ENCODE measurements at places on chromosomes 4 and X. TPM values are rescaled to one million over a fixed set of nuclear protein-coding genes. Genes with fewer than 3 reads are reported as not detected.

The MAMLD1 gene
- 0.85 TPM for total RNA-seq

The XK gene
- total RNA-seq, result 0.05 TPM

The C4orf54 gene
- 0.05 TPM for total RNA-seq

The AFM gene
- not detected for total RNA-seq

The TMPRSS11F gene
- total RNA-seq, result not detected

The CLIC2 gene
- 19.2 TPM for total RNA-seq

The ADH1A gene
- not detected for total RNA-seq

The PABPC5 gene
- 2.0 TPM for total RNA-seq

The GPC3 gene
- total RNA-seq, result not detected

The ZBTB49 gene
- 4.1 TPM for total RNA-seq

The CENPVL1 gene
- not detected for total RNA-seq

The BBS12 gene
- total RNA-seq, result 6.0 TPM

The CLTRN gene
- total RNA-seq, result 0.09 TPM

The SPP1 gene
- 11.6 TPM for total RNA-seq

The PASD1 gene
- not detected for total RNA-seq

The ARHGAP36 gene
- total RNA-seq, result not detected

The SMARCA1 gene
- 48.0 TPM for total RNA-seq

The SRPX2 gene
- 22.0 TPM for total RNA-seq

The CA5B gene
- 1.5 TPM for total RNA-seq

The XG gene
- total RNA-seq, result not detected

The TSPAN7 gene
- 28.4 TPM for total RNA-seq
